ENCODE measurements at places on chromosomes 2 and 18. TPM values are rescaled to one million over a fixed set of nuclear protein-coding genes. Genes with fewer than 3 reads are reported as not detected.

DNA sequence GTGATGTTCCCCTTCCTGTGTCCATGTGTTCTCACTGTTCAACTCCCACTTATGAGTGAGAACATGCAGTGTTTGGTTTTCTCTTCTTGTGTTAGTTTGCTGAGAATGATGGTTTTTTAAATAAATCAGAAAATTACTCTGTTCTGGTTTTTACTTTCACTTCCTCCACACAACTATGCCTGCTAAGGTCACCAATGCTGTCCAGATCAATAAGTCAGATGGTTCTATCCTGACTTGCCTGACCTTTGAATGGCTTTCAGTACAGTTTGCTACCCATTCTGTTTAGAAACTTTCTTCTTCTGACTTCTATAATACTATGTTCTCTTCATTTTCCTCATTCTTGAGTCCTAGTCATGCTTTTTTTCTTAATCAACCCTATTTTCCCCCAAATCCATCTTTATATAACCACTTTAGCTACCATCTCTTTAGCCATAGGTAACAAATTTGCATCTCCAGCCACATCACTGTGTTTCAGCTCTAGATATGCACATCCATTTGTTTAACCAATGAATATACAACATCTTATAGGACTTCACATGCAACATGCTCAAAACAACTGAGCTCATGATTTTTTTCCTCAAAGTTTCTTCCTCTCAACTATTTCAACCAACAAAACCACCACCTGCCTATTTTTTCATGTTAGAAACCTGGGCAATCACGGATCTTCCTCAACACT lies 58.8 kb upstream of the SLC38A11 start:
- H3K4me1 ChIP-seq = peaks cover 11% of the 10 kb centered on the region
- no peaks in the 10 kb centered on the region for H3K36me3 ChIP-seq
- H3K27me3 ChIP-seq = no peaks in the 10 kb centered on the region
- no peak overlapping the region for H3K4me3 ChIP-seq

DNA sequence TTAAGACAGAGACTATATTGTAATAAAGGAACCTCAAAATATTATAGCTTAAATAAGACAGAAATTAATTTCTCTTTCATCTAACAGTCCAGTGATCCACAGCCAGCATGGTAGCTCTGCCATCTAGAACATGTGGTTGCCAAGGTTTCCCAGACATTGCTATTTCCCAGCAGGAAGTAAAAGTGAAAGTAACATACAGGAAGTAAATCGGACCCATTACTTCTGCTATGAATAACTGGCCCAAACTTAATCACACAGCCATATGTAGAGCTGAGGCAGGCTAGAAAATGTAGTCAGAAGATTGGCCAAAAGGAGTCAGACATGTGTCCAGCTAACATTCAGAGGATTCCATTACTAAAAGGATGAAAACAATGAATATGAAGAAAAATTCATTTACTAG lies 71.0 kb downstream of the NOL4 start:
- H3K4me1 ChIP-seq = no peaks in the 10 kb centered on the region
- no peak overlapping the region for H3K27ac ChIP-seq
- no peak for DNase-seq
- no peaks in the 10 kb centered on the region for H3K36me3 ChIP-seq
- H3K4me3 ChIP-seq = no peak overlapping the region

GRCh38 chr2:204583773-204584172 lies 38.5 kb downstream of the PARD3B start:
- H3K27me3 ChIP-seq = no peaks in the 10 kb centered on the region
- H3K27ac ChIP-seq = no peak overlapping the region
- DNase-seq = no peak

DNA sequence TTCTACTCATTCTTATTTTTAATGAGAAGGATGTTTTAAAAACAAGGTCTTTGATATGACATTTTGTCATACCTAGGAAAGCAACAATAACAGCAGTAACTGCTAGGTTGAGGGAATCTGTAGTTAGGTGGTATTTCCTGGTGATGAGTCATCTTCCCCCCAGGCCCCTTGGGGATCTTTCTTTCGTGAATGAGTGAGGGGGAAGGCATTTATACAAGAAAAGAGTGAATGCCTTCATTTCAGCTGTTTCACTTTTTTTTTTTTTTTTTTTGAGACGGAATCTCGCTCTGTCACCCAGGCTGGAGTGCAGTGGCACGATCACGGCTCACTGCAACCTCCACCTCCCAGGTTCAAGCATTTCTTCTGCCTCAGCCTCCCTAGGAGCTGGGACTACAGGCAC lies 108.6 kb downstream of the MAP4K4 start:
- H3K27ac ChIP-seq = no peak overlapping the region
- DNase-seq = no peak
- no peak overlapping the region for H3K4me3 ChIP-seq
- no peaks in the 10 kb centered on the region for H3K36me3 ChIP-seq

GRCh38 chr2:167177196-167177595 lies 288.9 kb downstream of the XIRP2 start:
- DNase-seq = no peak
- H3K4me1 ChIP-seq = no peaks in the 10 kb centered on the region
- H3K36me3 ChIP-seq = no peaks in the 10 kb centered on the region

DNA sequence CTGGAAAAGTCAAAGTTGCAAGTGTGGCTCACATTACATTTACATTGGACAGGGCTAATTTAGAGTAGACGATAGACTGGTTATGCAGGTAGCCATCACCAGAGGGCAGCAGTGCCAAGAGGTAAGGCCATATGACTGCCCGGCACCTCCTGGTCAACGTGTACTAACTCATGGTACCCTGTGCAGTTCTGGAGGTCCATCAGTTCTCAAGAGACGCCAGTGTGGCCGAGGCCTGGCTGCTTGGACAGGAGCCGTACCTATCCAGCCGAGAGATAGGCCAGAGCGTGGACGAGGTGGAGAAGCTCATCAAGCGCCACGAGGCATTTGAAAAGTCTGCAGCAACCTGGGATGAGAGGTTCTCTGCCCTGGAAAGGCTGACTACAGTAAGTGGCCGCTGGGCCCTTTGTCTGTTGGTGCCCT lies 65.8 kb upstream of the EML6 start:
- DNase-seq = no peak
- peaks cover 9% of the 10 kb centered on the region for H3K4me1 ChIP-seq
- H3K36me3 ChIP-seq = peaks cover 94% of the 10 kb centered on the region

GRCh38 chr2:236715491-236715961 lies 145.9 kb downstream of the ACKR3 start:
- no peak for DNase-seq
- no peak overlapping the region for H3K27ac ChIP-seq
- no peaks in the 10 kb centered on the region for H3K27me3 ChIP-seq
- H3K36me3 ChIP-seq = no peaks in the 10 kb centered on the region
- no peak overlapping the region for H3K4me3 ChIP-seq

GRCh38 chr18:7877609-7878008 lies 310.5 kb downstream of the PTPRM start:
- no peak overlapping the region for H3K4me3 ChIP-seq
- no peaks in the 10 kb centered on the region for H3K36me3 ChIP-seq
- H3K27me3 ChIP-seq = no peaks in the 10 kb centered on the region

DNA sequence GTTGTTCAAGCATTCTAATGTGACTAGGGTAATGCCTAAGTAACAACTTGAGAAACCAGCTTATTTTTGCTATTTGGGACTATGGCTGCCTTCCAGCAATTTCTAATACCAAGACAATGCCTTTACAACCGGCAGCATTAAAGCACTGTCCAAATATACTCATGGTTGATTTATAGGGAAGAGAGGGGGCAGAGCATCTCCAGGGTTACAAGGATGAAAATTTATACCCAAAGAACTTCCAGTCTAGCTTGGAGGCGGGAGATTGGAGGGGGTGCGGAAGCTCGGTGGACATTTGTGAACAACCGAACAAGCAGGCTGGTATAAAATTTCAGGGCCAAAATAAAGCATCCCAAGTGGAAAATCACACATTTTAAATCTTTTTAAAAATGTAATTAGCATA lies 294.9 kb upstream of the STON1 start:
- no peaks in the 10 kb centered on the region for H3K4me1 ChIP-seq
- no peak overlapping the region for H3K27ac ChIP-seq
- no peaks in the 10 kb centered on the region for H3K27me3 ChIP-seq
- DNase-seq = no peak
- H3K4me3 ChIP-seq = no peak overlapping the region

GRCh38 chr2:239269173-239269885 lies 131.5 kb downstream of the HDAC4 start:
- H3K27ac ChIP-seq = no peak overlapping the region
- H3K4me1 ChIP-seq = peaks cover 58% of the 10 kb centered on the region
- no peak overlapping the region for H3K4me3 ChIP-seq

- H3K4me1 ChIP-seq = peaks cover 10% of the 10 kb centered on the region
- no peaks in the 10 kb centered on the region for H3K27me3 ChIP-seq
- H3K27ac ChIP-seq = no peak overlapping the region
- H3K4me3 ChIP-seq = no peak overlapping the region
- no peak for DNase-seq
- no peaks in the 10 kb centered on the region for H3K36me3 ChIP-seq
These were observed 134.0 kb downstream of the NEDD4L start for GRCh38 chr18:58177896-58178470.

- DNase-seq = no peak
- no peak overlapping the region for H3K27ac ChIP-seq
- H3K27me3 ChIP-seq = no peaks in the 10 kb centered on the region
- H3K36me3 ChIP-seq = no peaks in the 10 kb centered on the region
- H3K4me1 ChIP-seq = no peaks in the 10 kb centered on the region
- H3K4me3 ChIP-seq = no peak overlapping the region
These were observed 12.7 kb upstream of the CDH2 start for GRCh38 chr18:28189400-28190239.

GRCh38 chr2:88122141-88122884 lies 5.5 kb downstream of the FABP1 start:
- no peaks in the 10 kb centered on the region for H3K4me1 ChIP-seq
- DNase-seq = no peak
- H3K27ac ChIP-seq = no peak overlapping the region
- peaks cover 7% of the 10 kb centered on the region for H3K27me3 ChIP-seq
- no peaks in the 10 kb centered on the region for H3K36me3 ChIP-seq

DNA sequence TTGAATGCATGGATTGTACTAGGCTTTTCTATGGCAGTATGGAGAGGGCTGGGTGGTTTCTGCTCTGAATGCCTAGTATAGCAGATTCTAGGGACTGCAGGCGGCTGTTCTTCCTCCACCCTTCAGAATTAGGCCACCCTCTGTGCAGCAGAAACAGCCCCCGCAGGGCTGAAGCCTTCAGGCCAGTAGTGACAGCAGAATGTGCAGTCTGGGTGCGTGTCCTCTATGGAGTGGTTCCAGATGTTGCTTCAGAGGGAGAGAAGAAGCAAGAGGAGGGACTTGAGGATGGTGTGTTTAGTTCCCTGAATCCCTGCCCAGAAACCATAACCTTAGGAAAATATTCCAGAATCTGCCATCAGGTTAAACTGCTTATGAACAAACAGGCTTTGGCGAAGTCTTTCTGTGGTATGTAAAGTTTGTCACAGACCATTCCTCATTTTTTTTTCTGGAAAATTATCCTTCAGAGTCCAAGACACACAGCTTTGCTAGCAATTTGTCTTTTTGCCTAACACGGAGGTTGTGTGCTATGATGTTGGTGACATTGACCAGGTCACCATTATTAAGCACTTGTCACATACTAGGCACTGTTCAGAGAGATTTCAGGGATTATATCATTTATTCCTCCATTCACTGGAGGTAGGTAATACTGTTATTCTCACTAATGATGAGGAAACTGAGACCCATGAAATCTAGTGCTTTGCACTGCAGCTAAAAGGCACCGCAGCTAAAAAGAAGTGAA lies 21.1 kb downstream of the CASP10 start:
- no peak overlapping the region for H3K4me3 ChIP-seq
- no peaks in the 10 kb centered on the region for H3K27me3 ChIP-seq
- peaks cover 4% of the 10 kb centered on the region for H3K36me3 ChIP-seq
- no peaks in the 10 kb centered on the region for H3K4me1 ChIP-seq

- H3K27me3 ChIP-seq = no peaks in the 10 kb centered on the region
- no peak overlapping the region for H3K27ac ChIP-seq
- DNase-seq = no peak
- no peaks in the 10 kb centered on the region for H3K36me3 ChIP-seq
- no peaks in the 10 kb centered on the region for H3K4me1 ChIP-seq
- H3K4me3 ChIP-seq = no peak overlapping the region
These were observed 112.7 kb upstream of the GAREM1 start for GRCh38 chr18:32583431-32583830.

DNA sequence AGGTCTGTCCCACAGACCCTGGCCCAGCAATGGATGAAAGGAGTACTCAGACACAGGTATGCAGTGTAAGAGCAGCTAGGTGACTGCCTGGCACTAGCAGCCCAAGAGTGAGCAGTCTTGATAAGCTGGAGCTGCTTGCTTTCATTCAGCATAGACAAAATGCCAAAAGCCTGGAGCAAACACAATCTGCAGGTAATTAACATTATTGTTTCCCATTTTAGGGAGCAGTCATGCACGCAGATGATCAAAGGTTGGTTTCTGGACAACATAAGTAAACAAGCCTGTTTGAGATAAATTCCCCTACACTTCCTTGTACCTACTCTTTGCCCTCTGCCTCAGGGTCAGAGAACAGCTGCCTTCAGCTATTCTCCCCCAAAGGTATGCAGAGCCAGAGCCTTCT lies 73.7 kb upstream of the MSTN start:
- H3K27ac ChIP-seq = no peak overlapping the region
- DNase-seq = no peak
- H3K36me3 ChIP-seq = no peaks in the 10 kb centered on the region

DNA sequence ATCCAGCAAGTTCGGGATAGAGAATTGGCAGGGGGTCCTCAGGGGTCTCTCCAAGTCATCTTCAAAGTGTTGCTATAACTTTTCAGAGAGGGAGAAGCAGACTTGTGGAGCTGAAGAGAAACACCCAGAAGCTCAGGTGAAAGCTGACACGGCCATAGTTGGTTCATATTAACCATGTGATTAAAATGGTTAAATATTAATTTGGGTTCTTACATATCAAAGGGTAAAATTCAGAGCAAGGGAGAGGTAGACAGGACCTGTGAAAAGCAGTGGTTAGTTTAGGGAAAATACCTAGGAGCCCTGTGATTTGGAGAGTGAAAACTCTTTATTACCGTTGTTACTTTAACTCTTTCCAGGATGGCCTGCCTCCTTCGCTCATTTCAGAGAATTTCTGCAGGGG lies at the start of gene UGT1A6:
UGT1A6 (plus strand) TSS at position 243 of the 400 bp plus-strand sequence; CDS start at position 358, 115 bp downstream.
- H3K27ac ChIP-seq = peak within 1 kb of the TSS; percentile 59

Gene SLC40A1
- total RNA-seq = 20.4 TPM

Gene UPP2
- total RNA-seq = not detected

Gene TMEM37
- 6.5 TPM for total RNA-seq

Gene ANKRD29
- total RNA-seq = 6.1 TPM

All from suprapubic skin (tissue), 4 donors.